ENCODE measurements at places on chromosomes 5 and 9. TPM values are rescaled to one million over a fixed set of nuclear protein-coding genes. Genes with fewer than 3 reads are reported as not detected.

DIMT1 gene
- total RNA-seq: 32.7 TPM

GAS1 gene
- 25.0 TPM for total RNA-seq

ZBED3 gene
- total RNA-seq: 0.90 TPM

TMEM174 gene
- not detected for total RNA-seq

HAND1 gene
- not detected for total RNA-seq

CCNG1 gene
- total RNA-seq: 258 TPM

IL3 gene
- not detected for total RNA-seq

PCDHB13 gene
- 0.27 TPM for total RNA-seq

ADCY2 gene
- under 0.01 TPM for total RNA-seq

GALNT12 gene
- 138 TPM for total RNA-seq

MTX3 gene
- total RNA-seq: 23.4 TPM

OR1Q1 gene
- 0.81 TPM for total RNA-seq

Measured in fibroblast of the aortic adventitia (primary cell).